ENCODE measurements at places on chromosomes 1 and 21. TPM values are rescaled to one million over a fixed set of nuclear protein-coding genes. Genes with fewer than 3 reads are reported as not detected.

The KRTAP20-4 gene
- total RNA-seq = not detected

The NPHS2 gene
- total RNA-seq = not detected

The PAQR6 gene
- 0.50 TPM for total RNA-seq

The C1orf115 gene
- 93.7 TPM for total RNA-seq

The NBPF4 gene
- total RNA-seq = not detected

The REN gene
- under 0.01 TPM for total RNA-seq

The NUF2 gene
- total RNA-seq = 14.2 TPM

The AIRE gene
- not detected for total RNA-seq

The PCP4L1 gene
- not detected for total RNA-seq

The ANP32E gene
- total RNA-seq = 26.1 TPM

The CRNN gene
- not detected for total RNA-seq

The RAB3GAP2 gene
- 43.7 TPM for total RNA-seq

The ST6GALNAC5 gene
- not detected for total RNA-seq

The TDRD10 gene
- 5.2 TPM for total RNA-seq

The ADAM30 gene
- not detected for total RNA-seq

The TXNIP gene
- 84.7 TPM for total RNA-seq

The GPR25 gene
- total RNA-seq = not detected

The TLR5 gene
- total RNA-seq = 0.06 TPM

The GBP4 gene
- total RNA-seq = 24.8 TPM

The TSSK3 gene
- 0.13 TPM for total RNA-seq

The TENT5C gene
- 0.16 TPM for total RNA-seq

The SLAMF9 gene
- total RNA-seq = not detected

The NTRK1 gene
- not detected for total RNA-seq

The ZNF670 gene
- 9.9 TPM for total RNA-seq

All from bladder microvascular endothelial cell (primary cell).